ENCODE measurements at places on chromosomes 5 and 9.

DNA sequence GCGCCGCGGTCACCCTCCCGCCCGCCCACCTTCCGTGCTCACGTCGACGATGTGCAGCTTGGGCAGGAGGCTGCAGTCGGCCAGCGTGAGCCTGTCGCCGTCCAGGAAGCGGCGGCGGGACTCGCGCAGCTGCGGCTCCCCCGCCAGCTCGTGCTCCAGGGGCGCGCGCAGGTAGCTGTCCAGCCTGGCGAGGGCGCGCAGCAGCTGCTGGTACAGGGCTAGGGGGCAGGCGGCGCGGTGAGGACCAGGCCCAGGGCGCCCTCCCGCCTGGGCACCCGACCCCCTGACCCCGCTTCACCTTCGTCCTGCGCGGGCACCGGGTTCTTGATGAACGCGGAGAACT, 1.5 kb downstream of the CLIC3 start:
- DNase-seq = no peak

DNA sequence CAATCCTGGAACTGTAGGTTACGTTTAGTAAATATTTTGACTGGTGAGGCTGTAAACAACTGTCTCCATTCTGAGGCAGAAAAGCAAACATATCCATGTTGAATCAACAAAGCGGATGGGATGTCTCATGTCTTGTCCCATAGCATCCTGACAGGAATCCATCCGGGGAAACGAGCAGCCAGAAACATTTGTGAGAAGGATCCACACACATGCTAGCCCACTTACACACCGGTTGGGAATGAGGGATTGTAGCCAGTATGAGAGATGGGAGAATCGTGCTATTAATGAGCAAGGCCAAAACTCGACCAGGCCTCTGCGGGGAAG, 117.5 kb downstream of the FSTL4 start:
- DNase-seq = no peak

DNA sequence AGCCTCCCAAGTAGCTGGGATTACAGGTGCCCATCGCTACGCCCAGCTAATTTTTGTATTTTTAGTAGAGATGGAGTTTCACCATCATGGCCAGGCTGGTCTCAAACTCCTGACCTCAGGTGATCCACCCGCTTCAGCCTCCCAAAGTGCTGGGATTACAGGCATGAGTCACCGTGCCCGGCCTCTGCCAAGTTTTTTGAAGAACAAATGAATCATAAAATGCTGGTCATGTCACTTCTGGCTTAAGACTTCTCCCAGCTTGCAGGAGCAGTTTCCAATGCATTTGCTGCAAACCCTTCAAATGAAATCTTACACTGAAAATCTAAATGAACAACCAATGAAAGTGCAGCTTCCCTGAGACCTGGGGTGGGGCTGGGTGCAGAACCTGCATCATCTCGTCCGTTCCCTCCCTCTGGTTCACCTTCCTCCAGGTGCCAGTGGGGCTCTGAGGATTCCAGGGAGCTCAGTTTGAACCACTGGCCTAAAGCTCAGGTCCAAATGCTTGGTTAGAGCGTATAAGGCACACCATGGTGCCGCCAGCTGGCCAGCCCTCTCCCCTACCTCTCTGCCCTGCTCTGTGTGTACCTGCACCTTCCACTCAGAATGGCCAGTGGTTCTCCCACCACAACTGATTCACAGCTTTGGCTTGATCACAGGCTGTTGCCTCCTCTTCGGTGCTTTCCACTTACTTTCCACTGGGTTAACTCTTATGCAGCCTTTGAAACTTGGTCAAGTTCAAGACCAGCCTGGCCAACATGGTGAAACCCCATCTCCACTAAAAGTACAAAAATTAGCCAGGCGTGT, 39.8 kb upstream of the FUBP3 start:
- no peak for DNase-seq

DNA sequence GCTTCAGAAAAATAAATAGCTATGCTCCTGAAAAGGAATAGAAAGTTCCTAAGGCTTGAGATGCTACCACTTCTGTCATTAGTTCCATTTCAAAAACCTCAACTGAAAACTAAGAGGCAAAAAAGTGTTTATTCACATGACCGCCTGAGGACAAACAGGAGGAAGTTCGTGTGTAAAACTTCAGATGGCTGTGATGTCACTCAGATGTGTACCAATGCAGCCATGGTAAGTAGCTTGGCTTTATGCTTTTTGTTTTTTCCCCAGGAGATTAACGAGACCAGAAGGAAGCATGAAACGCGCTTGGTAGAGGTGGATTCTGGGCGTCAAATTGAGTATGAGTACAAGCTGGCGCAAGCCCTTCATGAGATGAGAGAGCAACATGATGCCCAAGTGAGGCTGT, 33.0 kb downstream of the LMNB1 start:
- DNase-seq = no peak

DNA sequence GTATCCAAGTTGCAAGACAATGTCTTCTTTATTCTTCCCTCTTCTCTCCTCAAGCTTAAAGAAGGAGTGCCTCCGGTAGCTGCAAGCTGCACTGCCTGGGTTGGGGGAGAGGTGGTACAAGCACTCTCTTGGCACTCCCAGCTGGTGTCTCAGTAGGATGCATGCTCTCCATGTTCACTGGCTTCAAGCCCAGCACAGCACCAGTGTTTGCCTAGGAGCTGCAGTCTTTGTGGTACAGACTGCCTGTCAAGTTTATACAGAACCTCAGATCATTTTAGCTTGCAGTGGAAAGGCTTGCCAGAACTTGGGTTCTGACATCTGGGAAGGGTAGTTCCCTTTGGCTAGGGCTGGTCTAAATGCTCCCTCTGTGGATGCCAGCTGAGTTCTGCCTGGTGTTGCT, 505.6 kb downstream of the MAN2A1 start:
- no peak for DNase-seq

DNA sequence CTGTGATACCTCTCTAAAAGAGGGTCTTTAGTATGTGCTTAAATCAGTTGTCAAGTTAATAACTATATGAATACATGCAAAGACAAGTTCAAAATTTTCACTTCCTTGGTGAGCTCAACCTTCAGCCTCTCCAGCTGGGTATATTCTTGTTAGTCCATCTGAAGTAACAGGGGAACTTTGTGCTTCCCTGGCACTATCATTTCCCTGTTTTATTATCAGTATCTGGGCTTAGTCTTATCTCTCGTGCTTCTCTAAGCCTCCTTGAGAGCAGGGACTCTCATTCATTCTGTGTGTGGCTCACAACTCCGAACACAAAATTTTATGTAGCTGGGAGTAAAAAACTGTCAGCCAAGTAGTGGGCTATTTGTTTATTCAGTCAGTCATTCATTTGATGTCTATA, 175.9 kb upstream of the MAP3K1 start:
- no peak for DNase-seq

- DNase-seq = no peak
These were observed 34.6 kb downstream of the HSPA4 start for GRCh38 chr5:133086366-133086875.
